ENCODE measurements at places on chromosomes 1 and 21.

DNA sequence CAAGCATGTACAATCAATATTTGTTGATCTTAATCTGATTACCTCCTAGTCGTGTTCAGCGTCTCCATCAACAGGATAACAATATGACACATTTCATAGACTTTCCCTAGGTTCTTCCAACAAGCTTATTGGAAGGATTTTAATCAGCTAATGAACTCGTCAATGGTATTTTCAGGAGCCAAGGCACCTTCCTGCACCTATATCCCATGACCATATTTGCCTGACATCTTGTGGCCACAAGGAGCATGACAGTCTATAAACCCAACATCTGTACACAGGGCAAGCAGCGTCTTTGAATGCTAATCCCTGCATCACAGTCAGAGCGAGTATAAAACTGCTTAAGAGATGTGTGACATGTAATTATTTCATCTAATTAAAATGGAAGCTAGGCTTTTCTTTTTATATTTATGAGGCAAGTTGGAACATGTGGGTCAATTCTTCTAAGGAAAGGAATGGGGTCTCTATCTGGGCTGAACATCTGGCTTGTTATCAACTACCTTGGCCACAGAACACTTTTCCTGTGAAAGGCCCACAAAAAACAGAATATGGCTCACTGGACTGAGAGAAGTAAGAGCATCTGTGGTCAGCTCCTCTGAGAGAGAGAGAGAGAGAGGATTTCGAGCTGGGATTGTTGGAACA is 388.8 kb downstream of the NTNG1 start:
- peak; percentile 53 for DNase-seq

DNA sequence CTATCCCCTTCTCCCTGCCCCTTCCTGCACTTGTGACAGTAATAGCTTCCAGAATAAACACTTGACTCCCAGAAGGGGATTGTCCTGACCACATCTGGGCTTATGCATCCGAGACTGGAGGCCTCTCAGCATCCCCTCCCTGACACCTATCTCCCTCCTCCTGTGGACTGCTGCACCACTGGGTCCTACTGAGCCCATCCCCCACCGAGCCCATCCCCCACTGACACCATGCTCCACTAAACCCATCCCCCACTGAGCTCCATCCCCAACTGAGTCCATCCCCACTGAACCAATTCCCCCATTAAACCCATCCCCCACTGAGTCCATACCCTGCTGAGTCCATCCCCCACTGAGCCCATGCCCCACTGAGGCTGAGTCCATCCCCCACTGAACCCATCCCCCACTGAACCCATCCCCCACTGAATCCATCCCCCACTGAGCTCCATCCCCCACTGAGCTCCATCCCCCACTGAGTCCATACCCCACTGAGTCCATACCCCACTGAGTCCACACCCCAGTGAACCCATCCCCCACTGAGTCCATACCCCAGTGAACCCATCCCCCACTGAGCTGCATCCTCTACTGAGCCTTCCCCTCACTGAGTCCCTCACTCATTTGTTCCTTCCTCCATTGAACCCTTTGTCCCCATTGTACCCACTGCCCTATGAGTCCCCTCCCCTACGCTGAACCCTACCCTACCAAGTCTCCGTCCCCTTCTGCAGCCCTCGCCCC is 5.6 kb downstream of the PDZK1IP1 start:
- peak; percentile 84 for DNase-seq

DNA sequence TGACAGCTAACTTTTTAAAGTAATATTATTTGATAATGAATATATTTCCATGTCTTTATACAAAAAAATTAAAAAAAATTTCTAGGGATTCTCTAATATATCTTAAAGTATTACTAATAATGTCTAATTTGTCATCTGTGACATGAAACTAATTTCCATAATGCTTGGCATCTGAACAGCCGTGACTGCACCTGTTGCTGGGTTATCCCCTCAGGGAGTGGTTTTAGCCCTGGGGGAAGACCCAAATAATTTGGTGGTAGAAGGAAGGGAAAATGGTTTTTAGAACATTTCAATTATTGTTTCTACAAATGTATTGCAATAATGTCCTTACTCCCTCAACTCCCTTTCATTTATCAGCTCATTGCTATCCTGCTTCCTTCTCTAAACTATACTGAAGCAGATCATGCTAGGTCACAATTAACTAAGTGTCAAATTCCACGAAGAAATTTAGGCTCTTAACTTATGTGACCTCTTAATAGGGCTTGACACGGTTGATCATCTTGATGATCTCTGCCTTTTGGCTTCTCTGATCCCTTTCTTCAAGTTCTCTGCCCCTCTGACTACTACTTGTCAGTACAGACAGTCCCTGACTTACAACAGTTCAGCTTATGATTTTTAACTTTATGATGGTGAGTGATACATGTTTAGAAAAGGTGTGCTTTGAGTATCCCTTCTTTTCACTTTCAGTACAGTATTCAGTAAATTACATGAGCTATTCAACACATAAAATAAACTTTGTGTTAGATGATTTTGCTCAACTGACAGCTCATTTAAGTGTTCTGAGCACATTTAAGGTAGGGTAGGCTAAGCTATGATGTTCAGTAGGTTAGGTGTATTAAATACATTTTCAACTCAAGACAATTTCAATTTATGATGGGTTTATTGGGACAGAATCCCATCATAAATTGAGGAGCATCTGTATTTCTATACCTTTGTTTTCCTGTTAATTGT is 26.4 kb upstream of the DPH5 start:
- no peak for DNase-seq

DNA sequence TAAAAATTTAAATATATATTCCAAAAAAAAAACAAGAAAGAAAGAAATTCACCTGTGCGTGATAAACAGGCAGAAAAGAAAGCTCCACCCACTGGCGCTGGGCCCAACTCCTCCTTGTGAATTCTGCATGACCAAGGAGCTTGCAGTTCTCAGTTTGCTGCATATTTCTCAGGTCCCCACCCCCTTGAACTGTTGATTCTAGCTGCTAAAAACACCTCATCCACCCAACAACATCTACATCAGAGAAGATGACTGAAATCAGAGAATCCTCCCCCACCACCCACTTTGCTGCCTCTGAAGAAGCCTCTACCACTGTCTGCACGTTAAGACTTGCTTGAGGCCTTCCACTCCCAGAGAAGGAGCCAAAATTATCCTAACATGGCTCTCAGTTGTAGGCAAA is 104.8 kb downstream of the RGS2 start:
- no peak for DNase-seq

- DNase-seq = peak; percentile 45
Measured at GRCh38 chr1:65059930-65060538, 88.0 kb upstream of the AK4 start.

- no peak for DNase-seq
Measured at GRCh38 chr1:49319426-49319963, 542.8 kb upstream of the BEND5 start.

DNA sequence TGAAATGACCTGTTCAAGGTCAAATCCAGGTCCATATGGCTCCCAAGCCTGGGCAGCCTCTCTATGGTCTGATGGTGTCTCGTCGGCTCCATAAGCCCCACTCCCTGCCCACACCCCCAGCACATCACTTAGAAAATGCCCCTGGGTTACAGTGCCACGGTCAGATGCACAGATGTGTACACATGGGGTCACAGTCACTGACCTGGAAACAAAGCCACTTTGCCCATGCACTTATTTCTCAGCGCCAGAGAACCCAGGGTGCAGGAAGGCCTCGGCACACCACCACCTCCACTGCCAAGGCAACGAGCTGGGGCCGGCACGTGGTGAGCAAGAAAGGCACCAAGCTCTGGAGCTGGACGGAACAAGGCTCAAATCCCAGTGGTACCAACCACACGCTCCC is 24.7 kb downstream of the IFFO2 start:
- no peak for DNase-seq

GRCh38 chr1:242839101-242839500 is 314.6 kb upstream of the PLD5 start:
- DNase-seq = no peak

DNA sequence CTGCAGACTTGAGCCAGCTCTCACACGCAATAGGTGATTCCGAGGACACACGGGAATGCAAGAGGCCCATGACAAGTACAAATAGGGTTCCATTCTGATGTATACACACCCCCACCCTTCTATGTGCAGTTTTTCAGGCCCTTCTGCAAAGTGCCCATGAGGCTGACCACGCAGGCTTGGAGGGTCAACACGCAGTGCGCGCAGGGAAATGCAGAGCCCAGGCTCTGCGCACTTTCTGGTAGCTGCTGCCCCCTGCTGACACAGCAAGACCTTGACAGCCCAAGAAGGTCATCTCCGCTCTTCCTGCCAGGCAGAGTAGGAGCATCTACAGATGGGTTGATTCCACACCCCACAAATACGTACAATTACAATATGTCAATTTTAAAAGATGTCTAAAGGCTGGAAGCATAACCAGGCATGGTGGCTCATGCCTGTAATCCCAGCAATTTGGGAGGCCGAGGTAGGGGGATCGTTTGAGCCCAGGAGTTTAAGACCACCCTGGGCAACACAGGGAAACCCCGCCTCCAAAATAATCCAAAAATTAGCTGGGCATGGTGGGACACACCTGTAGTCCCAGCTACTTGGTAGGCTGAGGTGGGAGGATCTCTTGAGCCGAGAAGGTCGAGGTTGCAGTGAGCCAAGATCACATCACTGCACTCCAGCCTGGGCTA is 18.5 kb downstream of the SH3BP5L start:
- DNase-seq = peak; percentile 43

DNA sequence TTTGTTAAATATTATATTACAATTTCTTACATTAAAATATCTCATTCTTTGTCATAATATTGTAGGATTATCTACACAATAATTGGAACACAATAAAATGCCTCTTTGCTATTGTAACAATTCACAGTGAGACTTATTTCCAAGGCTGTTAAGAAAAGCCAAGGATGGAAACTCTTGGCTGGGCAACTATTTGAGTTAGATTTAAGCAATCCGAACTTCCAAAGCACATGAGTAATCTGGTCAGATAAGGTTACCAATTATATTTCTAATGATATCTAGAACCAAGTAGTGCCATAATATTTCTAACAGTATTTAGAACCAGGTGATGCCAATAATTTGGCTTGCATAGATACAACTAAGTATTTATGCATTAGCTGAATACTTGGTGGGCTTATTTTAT is 154.7 kb upstream of the KCNK2 start:
- no peak for DNase-seq

GRCh38 chr1:24290933-24291487 is 28.1 kb upstream of the GRHL3 start:
- no peak for DNase-seq
